ENCODE measurements at places on chromosomes 16 and 17.

GRCh38 chr16:88815901-88816589, 4.3 kb upstream of the APRT start:
- no peak for DNase-seq

DNA sequence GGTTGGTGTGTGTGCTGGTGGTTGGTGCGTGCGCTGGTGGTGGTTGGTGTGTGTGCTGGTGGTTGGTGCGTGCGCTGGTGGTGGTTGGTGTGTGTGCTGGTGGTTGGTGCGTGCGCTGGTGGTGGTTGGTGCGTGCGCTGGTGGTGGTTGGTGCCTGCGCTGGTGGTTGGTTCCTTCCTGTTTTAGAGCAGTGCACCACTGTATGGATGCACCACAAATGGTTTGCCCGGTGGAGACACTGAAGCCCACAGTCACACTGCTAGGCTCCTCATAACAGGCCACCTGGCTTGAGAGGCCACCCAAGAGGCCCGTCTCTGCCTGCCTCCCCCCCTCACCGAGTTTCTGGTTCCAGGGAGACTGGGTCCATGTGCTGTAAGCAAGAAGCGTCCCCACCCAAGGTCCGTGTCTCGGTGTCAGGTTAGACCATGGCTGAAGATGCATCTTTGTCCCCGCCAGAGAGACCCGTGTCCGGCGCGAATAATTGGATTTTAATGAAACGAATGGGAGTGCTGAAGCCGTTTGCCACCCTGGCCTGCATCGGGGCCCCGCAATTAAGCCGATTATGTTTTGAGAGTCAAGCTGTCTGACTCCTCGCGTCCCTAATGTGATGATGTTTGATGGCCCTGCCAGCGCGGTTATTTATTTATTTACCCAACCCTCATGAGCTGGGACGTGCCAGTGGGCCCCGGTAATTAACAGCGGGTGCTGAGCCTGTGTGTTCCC, 161.3 kb upstream of the GSE1 start:
- DNase-seq = no peak

GRCh38 chr16:87303431-87303930, 13.7 kb downstream of the C16orf95 start:
- DNase-seq = no peak

DNA sequence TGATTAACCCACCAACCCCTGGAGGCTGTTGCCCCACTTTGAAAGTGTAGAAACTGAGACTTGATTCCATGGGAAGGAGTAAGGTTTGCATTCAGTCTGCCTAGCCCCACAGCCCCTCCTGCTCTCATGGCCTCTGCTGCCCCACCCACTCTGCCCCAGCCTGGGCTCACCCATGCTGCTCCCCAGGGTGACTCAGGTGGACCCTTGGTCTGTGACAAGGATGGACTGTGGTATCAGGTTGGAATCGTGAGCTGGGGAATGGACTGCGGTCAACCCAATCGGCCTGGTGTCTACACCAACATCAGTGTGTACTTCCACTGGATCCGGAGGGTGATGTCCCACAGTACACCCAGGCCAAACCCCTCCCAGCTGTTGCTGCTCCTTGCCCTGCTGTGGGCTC, 6.5 kb downstream of the PRSS41 start:
- no peak for DNase-seq

DNA sequence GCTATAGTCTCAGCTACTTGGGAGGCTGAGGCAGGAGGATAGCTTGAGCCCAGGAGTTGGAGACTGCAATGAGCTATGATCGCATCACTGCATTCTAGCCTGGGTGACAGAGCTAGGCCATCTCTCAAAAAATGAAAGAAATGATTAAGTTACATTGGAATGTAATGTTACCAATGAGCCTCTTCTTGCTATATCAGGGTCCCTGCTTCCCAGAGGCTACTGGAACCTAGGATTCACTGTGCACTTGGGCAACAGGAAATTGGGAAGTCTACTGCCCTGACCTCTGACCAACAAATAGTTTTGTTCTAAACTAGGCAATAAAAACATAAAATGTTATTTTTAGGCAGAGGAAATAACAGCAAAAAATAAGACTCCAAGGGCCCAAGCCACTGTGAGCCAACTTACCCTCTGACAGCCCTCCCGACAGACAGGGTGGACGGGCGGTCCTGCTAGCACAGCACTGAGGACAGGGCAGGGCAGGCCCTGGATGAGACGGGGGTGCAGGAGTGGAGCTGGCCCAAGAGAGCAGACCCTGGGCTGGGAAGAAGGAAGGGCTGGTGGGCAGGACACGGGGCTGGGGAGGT, 27.5 kb downstream of the NSMCE1 start:
- no peak for DNase-seq

DNA sequence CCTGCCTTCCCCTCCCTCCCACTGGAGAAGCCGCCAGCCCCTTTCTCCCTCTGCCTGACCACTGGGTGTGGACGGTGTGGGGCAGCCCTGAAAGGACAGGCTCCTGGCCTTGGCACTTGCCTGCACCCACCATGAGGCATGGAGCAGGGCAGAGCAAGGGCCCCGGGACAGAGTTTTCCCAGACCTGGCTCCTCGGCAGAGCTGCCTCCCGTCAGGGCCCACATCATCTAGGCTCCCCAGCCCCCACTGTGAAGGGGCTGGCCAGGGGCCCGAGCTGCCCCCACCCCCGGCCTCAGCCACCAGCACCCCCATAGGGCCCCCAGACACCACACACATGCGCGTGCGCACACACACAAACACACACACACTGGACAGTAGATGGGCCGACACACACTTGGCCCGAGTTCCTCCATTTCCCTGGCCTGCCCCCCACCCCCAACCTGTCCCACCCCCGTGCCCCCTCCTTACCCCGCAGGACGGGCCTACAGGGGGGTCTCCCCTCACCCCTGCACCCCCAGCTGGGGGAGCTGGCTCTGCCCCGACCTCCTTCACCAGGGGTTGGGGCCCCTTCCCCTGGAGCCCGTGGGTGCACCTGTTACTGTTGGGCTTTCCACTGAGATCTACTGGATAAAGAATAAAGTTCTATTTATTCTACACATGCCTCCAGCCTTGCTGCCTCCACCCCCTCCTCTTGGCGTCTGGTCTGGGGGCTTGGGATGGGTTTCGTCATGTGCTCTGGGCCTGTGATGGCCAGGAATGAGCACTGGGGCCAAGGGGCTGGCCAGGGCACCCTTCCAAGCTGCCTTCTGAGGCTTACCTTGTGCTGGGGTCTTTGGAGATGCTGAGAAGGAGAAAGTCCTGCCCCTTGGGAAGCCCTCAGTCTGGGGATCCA, 7.3 kb downstream of the GJD3 start:
- DNase-seq = no peak

- no peak for DNase-seq
Measured at GRCh38 chr16:48113001-48113400, 42.8 kb downstream of the ABCC12 start.

- no peak for DNase-seq
Measured at GRCh38 chr16:14306485-14307058, 235.5 kb downstream of the MRTFB start.

DNA sequence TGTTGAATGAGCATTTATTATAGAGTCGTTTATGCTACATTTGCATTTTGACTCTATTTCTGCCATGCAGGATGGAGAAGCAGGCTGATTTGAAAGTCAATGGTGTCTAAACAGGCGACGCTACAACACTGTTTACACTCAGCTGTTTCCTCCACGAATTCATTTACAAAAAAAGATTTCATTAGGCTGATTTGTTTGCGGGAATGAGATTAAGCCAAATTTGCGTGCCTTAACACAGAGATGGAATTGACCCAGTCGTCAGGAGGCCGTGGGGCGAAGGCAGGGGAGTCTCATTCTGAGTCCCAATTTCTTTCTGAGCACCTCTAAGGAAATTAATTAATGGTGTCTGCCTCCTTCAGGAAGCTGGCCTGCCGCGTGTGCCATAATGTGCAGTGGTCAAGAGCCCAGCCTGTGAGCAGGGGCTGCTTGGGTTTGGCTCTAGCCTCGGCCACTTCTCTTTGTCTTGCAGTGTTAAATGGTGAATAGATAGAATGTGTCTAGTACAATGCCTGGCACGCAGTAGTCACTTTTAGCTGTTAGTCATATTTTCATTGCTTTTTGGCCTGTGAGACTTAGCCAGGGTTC, 88.6 kb upstream of the NKD1 start:
- no peak for DNase-seq

GRCh38 chr16:23788685-23789084, 33.9 kb downstream of the CHP2 start:
- no peak for DNase-seq

- no peak for DNase-seq
Measured at GRCh38 chr16:84715854-84716253, 16.1 kb downstream of the USP10 start.

DNA sequence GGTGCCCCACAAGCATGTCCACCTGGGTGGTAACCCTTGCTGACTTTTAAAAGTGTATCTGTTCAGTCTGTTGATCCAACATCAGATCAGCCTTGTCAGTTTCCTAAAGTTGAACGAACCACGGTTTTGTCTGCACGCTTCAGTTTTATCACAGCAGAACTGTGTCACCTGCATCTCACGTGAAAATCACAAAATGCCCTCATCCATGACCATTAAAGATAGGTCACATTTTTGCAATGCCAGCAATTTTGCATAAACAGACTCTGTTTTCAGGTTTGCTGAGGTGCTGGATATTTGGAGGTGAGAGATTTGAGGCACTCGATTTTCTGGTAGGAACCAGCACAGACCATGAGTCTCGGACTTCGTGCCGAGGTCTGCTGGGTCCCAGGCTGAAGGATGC, 3.0 kb downstream of the METRNL start:
- no peak for DNase-seq

DNA sequence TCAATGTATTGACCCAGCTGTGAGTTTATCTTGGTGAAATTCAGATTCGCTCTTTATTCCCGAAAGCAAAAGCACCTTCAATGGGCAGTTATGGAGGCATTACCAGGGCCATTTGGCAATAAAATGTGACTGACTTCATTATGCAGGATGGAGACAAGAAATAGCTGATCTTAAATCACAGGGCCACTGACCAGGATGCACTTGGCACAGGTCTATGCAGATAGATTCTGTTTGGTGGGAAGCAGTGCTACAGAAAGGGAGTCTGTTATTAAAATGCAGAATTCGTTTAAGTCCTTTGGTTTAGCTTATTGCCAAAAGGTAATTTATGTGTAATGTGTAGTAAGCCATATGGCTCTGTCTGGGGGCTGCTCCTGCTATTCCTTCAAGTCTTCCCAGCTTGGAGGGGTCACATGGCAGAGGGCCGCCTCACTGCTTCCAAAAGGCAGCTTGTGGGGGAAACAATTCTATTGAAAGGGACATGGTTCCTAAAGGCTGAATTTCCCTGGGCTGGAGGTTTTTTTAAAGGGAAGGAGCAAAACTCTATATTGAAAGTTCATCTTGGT, 239.8 kb downstream of the HS3ST4 start:
- DNase-seq = no peak

- no peak for DNase-seq
Measured at GRCh38 chr17:50196036-50196435, 5.4 kb downstream of the COL1A1 start.

GRCh38 chr17:53818271-53818670, 4.5 kb upstream of the KIF2B start:
- DNase-seq = no peak

- no peak for DNase-seq
Measured at GRCh38 chr17:7977805-7978204, 24.6 kb upstream of the GUCY2D start.

GRCh38 chr17:66966704-66967418, 2.4 kb downstream of the CACNG4 start:
- no peak for DNase-seq

- no peak for DNase-seq
Measured at GRCh38 chr17:1045456-1045855, 48.5 kb downstream of the TIMM22 start.

- no peak for DNase-seq
Measured at GRCh38 chr17:17541640-17542001, 45.4 kb upstream of the RASD1 start.

- no peak for DNase-seq
Measured at GRCh38 chr16:84503751-84504395, 586 bp downstream of the MEAK7 start.

GRCh38 chr16:16062023-16062937, 112.9 kb downstream of the ABCC1 start:
- no peak for DNase-seq

DNA sequence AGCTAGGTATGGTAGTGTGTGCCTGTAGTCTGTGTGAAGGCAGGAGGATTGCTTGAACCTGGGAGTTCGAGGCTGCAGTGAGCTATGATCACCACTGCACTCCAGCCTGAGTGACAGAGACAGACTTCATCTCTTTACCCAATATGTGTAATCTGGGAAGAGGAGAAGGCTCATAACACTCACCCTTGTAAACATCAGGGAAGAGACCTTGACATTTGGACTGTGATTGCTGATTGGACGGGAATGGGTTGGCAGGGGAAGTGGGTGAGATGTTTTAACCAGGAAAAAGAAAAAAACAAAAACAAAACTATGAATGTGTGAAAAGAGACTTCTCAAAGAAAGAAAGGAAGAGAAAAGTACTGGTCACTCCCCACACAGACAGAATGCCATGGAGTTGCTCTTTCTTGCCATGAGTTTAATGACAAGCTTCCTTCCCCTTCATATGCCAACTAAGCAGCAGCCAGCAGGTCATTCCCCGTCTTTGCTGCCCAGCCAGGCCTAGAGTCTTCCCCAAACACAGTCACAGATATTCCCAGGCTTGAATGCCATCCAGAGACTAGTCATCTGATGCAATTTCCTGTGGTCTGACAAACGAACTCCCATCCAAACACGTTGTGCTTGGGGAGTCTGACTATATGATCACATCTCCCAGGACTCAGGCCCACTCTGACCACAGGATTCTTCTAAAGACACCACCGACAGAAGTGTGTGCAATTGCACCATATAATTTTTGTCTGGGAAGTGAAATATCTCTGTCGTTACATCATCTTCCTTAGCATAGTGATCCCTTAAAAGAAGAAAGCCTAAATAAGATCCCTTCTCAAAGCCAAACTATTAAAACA, 3.6 kb upstream of the XAF1 start:
- no peak for DNase-seq

- no peak for DNase-seq
Measured at GRCh38 chr17:79026376-79027273, 2.7 kb downstream of the C1QTNF1 start.

DNA sequence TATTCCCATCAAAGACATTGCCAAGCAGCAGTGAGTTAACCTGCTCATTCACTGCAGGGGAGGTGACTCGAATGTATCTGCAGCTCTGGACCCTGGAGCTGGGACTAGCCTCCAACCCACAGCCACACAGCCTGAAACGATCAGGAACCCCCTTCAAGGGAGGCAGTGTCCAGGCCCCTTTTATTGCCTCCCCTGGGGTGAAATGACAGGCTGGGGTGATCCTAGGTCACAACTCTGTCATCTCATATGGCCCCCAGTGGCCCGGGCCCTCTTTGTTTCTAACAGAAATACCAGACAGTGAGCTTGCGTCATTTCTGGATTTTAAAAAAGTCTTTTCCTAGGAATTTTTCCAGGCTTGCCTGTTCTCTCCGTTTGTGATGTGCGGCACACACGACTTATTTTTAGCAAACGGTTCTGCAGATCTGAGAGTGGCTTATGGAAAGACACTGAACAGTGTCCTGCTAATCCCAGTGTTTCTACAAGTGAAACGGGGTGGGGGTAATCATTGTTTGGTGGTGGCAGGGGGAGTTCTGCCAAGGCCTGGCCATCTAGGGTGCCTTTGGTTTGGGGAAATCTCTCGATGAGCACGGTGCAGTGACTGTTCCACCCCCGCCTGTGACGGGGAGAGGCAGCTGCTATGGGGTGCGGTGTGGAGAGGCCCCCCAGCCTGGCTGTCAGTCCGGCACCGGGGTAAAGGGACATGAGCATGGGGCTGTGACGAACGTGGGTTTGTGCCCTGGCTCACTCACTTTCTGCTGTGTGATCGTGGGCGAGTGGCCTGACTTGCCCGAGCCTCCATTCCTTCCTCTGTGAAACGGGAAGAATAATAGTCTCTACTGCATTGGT, 27.2 kb downstream of the NAGPA start:
- DNase-seq = no peak

Measured in T-helper 1 cell (primary cell).